ENCODE measurements at places on chromosomes 1 and 21. TPM values are rescaled to one million over a fixed set of nuclear protein-coding genes. Genes with fewer than 3 reads are reported as not detected.

The IGSF21 gene
- not detected for total RNA-seq

DNA sequence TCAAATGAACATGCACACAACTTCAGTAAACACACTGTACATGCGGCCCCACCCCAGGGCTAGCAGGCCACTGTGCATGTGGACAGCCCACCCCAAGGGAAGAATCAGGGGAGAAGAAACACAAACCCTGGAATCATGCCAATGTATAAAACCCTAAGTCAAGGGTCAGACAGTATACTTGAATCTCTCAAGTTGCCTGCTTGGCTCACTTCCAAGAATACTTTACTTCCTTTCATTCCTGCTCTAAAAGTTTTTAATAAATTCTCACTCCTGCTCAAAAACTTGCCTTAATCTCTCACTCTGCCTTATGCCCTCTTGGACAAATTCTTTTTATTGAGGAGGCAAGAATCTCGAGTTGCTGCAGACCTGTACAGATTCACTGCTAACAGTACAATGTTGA is 231.2 kb upstream of the CACYBP start:
- no peak for DNase-seq

- no peak for DNase-seq
Measured at GRCh38 chr1:32919811-32920733, 18.9 kb upstream of the TMEM54 start.

DNA sequence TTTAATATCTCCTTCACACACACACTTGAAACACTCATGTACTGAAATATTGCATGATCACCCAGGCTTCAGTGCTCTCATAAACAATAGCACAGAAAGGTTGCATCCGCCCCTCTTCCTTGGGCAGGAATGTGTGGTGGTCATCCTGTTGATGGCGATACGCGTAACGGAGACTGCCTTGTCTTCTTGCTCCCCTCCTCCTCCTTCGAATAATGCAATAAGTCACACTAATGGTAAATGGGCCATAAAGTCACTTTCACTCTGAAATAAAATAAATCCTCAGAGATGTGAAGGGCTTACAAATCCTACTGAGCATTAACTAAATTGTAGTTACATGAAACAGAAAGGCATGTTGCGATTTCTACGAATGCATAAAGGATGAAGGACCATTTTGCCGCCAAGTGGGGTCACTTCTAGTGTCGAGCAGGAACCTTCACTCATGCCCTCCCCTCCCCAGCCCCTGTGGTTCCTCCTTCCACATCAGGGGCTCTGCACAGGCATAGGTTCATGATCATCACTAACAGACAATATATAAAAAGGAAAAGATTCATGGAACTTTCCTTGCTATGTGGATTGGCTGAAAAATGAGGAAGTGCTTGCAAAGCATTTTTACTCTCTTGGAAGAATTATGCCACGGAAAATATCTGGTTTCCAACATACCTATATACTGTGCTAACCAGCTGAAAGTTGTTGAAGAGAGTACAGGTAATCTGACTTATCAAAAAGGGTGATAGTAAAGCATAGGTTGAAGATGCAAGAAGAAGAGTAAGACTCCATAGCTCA is 1.2 kb upstream of the PGBD5 start:
- no peak for DNase-seq

The GJA8 gene
- not detected for total RNA-seq

DNA sequence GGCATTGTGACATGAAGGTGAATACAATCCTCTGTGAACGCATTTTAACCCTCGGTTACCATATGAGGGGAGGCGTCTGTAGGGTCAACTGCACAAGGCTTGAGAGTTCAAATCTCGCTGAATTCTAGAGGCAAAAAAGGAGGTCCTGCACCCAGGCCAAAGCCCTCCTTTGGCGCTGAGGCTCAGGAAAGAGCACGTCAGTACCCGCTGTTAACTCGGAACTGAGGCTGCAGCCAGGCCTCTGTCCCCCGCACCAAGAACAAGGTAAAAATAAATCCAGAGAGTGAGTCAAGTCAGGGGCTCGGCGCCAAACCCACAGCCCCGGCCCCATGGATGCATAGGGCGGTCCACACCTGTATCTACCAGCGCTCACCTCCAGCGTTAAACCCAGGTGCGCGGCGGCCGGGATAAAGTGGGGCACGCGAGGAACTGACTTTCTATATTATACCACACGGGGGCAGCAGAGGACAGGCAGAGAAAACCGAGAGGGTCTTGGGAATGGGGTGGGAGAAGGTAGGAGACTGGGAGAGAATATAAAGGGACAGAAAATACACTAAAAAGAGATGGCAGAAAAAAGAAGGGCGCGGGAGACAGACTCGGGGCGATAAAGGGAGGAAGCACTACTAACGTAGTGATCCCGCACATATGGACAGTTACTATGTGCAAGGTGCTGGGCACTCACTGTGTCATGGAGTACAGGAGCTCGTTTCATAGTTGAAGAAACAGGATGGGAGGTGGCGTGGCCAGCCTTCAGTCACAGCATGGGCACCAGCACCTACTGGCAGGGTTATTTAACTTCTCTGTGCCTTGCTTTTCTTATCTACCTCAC is 54.9 kb downstream of the DMRTA2 start:
- DNase-seq: peak; percentile 55

The AADACL3 gene
- total RNA-seq: not detected

DNA sequence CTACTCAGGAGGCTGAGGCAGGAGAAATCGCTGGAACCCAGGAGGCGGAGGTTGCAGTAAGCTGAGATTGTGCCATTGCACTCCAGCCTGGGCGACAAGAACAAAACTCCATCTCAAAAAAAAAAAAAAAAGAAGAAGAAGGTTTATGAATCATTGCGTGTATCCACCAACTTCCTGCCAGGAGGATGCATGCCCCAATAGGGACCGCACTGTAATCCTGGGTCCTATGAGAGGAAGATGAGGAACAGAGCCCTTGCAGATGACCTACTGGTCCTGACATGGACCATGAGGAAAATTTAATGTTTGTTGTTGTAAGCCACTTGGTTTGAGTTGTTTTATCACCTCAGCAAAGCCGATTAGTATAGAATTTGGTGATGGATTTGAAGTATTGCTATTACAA is 56.7 kb downstream of the PTGS2 start:
- DNase-seq: no peak

DNA sequence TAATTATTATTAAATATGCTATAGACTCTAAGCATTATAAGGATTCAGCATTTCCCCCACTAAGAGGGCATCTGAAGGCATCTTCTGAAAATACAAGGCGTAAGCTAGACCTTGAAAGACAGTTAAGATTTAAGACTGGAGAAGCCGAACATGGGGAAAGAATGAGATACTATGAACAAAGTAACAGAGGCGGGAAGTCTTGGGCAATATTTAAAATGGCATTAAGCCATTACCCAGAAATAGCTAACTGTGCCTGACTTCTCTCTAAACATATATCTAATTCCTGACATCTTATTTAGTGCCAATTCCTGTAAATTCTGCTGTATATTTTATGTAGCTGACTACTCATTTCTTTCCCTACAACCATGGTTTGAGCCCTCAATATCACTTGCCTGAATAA is 20.9 kb downstream of the DPH5 start:
- DNase-seq: no peak

DNA sequence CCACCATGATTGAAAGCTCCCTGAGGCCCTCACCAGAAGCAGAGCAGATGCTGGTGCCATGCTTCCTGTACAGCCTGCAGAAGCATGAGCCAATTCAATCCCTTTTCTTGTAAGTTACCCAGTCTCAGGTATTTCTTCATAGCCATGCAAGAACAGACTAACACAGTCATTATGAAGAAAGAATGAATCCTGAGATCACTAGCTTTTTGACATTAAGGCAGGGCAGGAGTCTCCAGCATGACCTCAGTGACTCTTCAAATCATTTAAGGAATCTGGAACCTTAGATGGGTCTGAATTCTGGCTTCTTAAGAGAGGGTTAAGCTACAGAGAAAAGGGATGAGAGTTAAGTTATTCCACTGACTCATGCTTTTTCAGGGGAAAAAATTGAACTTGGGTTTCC is 79.0 kb downstream of the PTPN14 start:
- DNase-seq: no peak

GRCh38 chr21:40472013-40472412 is 374.9 kb downstream of the DSCAM start:
- no peak for DNase-seq

DNA sequence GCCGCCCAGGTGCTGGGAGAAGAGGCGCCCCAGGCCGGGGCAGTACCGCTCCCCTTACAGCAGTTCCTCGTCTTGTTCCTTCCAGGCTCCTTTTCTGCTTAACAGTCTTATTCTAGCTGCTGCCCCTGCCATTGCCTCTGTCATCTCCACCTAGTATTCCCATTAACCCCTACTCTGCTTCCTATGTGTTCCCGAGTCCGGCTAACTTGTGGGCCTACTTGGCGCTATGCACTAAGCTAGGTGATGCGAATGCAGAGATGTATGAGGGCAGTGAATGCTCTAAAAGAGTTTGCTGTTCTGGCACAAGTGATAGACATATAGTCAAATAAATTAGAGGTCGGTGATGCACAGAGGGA is 276 bp upstream of the IQGAP3 start:
- DNase-seq: no peak

- peak; percentile 8 for DNase-seq
Measured at GRCh38 chr21:44618504-44618903, 6.6 kb downstream of the KRTAP10-8 start.

GRCh38 chr1:110708974-110709440 is 34.3 kb upstream of the KCNA3 start:
- no peak for DNase-seq

GRCh38 chr1:242454262-242455051 is 70.0 kb downstream of the PLD5 start:
- no peak for DNase-seq

- no peak for DNase-seq
Measured at GRCh38 chr1:153308540-153308939, 4.2 kb downstream of the PGLYRP3 start.

- DNase-seq: no peak
Measured at GRCh38 chr21:19609611-19610010, 1206.0 kb upstream of the TMPRSS15 start.

GRCh38 chr1:119966020-119966419 is 69.7 kb upstream of the ADAM30 start:
- DNase-seq: no peak

The CHIA gene
- total RNA-seq: not detected

GRCh38 chr1:50264590-50264989 is 155.9 kb downstream of the ELAVL4 start:
- DNase-seq: no peak

DNA sequence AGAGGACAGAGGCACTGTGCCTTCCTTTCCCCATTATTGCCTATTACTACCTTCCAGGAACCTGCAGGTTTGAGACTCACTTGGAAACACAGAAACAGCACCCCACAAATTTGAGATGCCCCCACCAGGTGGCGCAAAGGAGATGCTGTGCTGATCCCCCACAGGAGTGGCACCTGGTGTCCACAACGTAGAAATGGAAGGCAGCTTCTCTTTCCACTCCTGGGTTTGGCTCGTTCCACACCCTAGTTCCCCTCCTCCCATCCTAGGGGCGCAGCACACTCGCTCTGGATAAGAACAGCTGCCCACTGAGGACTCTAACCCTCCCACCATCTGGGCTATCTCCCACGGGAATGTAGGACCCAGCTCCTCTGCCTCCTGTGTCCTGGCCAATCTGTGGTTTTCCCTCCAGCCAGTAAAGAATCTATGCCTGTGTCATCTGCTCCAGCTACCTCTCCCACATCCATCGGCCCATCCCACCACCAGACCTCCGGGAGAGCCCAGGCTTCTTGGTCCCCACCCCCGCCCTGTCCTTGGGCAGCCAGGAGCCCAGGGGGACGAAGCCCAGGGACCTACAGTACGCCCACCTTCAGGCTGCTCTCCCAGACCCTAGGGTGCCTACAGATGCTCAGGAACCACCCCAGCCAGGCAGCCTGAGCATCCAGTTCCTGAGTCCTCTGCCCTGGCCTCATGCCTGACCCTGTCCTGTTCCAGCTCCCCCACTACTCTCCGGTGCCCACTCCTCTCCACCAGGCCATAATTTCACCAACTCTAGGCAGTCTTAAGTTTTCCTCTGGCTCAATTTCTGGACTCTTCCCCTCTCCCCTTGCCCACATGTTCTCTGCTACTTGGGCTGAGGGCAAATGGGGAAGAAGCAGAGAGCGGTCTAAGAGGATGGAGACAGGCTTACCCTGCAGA is 549 bp downstream of the THBS3 start:
- DNase-seq: peak; percentile 91

DNA sequence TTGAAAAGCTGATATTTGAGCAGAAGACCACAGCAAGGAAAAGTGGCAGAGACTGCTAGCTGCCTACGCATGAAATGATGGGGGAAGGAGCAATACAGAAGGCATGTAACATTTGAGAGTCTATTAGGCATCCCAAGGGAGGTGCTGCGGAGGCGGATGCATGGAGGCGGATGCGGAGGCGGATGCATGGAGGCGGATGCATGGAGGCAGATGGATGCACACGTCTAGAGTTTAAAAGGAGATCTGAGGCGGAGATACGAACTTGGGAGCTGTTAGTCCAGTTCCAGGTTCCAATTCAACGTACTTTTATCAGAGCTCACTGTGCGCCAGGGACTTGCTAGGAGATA is 744 bp upstream of the DDX20 start:
- DNase-seq: peak; percentile 24

DNA sequence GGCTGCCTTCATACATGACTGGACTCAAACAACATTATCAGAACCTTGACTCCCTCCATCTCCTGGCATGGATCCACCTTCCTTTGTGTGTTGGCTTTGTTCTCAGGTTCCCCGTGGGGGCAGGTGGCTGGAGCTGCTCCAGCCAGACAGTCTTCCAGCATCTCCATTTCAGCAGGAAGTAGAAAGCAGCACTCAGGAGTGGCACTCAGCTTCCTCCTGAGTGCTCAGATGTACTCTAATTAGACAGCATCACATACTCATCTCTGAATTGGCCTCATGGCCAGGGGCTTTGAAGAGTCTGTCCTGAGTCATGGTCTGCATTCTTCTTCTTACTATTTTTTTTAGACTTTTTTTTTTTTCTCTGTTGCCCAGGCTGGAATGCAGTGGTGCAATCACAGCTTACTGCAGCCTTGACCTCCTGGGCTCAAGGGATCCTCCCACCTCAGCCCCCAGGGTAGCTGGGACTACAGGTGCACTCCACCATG is 27.9 kb downstream of the OVAAL start:
- peak; percentile 32 for DNase-seq

The S100A6 gene
- 219 TPM for total RNA-seq

- peak; percentile 9 for DNase-seq
Measured at GRCh38 chr1:55337801-55338447, 122.8 kb upstream of the USP24 start.

- no peak for DNase-seq
Measured at GRCh38 chr21:37001441-37001840, 5.1 kb upstream of the RIPPLY3 start.

The DCST2 gene
- total RNA-seq: 1.1 TPM

GRCh38 chr1:186618401-186619170 is 61.6 kb downstream of the PTGS2 start:
- DNase-seq: peak; percentile 54

DNA sequence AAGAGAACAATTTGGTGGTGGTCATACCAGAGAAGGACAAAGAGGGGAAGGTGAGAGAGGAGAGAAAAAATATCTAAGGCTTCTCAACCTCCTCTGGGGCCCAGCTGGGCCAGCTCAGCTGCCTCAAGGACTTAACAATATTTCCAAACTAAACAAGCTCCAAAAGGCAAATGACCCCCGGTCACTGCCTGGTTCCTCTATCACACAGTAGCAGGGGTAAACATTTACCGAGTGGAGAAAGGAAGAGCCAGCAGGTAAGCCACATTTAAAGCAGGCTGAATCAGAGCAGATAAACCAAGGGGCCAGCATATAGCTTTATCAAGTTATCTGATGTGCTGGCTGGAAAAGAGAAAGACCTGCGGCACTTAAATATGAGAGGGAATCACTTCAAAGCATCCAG is 102.1 kb downstream of the KCND3 start:
- no peak for DNase-seq

GRCh38 chr1:73909043-73909562 is 288.9 kb downstream of the LRRIQ3 start:
- no peak for DNase-seq

GRCh38 chr1:29807689-29808088 is 571.4 kb downstream of the PTPRU start:
- no peak for DNase-seq
